ENCODE measurements at places on chromosomes 5 and 9.

GRCh38 chr5:172696171-172696849 lies 55.2 kb downstream of the NEURL1B start:
- no peak for DNase-seq

- no peak for DNase-seq
These were observed 981 bp downstream of the TCOF1 start for GRCh38 chr5:150358261-150359095.

- DNase-seq: no peak
These were observed 76.9 kb upstream of the IL17B start for GRCh38 chr5:149455889-149456409.

DNA sequence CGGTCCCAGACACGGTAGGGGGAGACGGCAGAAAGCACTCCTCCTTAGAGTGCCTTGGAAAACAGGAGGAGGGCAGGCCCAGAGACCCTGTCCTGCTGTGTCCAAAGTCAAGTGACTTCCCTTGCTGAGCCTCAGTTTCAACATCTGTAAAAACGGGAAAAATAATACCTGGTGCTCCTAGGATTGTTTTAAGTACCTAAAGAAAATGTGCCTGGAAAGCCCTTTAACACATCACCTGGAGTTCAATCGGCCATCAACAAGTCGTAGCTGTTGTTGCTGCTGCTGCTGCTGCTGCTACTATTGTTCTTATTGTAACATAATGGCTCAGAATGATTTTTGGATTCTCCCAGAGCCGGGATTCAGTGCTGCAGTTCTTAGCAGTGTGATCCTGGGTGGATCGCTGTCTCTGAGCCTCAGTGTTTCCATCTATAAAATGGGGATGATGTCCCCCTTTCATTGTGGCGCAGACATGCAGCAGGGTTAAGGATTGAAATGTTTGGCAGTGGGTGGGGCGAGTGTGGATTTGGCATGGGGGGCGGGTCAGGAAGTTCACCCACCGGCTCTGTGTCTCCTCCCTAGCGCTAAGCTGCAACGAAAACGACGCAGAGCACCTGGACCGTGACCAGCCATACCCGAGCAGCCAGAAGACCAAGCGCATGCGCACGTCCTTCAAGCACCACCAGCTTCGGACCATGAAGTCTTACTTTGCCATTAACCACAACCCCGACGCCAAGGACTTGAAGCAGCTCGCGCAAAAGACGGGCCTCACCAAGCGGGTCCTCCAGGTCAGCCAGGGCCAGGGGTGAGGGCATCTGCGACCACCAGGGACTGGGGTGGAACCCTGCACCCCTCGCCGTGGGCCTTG lies 9.2 kb downstream of the LHX2 start:
- DNase-seq: no peak

GRCh38 chr5:170439223-170439943 lies 50.2 kb upstream of the KCNMB1 start:
- DNase-seq: no peak

GRCh38 chr9:93305497-93306020 lies 121.6 kb downstream of the WNK2 start:
- DNase-seq: no peak

GRCh38 chr5:16934677-16935153 lies 1.4 kb downstream of the MYO10 start:
- no peak for DNase-seq

- no peak for DNase-seq
These were observed 21.7 kb upstream of the SYNPO start for GRCh38 chr5:150618588-150619281.

DNA sequence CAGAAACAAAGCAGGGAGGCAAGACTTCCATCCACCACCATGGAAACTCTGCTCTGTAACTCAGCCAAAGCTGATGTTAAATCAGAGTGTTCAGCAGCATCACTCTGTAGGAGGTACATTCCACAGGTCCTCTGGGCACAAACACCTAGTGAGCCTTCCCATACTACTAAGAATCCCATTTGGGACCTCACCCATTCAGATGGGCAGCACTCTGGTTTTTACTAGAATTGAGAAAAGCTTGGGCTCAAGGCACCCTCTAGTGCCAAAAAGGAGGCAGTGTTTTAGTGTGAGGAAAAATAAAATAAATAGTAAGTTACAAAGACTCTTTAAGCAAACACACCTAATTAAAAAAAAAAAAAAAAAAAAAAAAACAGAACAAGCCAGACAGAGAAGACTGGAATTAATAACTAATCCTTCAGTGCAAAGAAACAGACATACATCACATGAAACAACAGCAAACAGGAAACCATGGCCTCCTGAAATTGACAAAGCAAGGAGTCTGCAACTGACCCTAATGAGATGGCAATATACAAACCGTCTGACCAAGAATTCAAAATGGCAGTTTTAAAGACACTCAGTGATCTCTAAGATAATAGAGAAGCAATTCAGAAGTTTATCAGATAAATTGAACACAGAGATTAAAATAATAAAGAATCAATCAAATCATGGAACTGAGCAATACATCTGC lies 159.5 kb downstream of the GNA14 start:
- DNase-seq: no peak

GRCh38 chr9:115808108-115808507 lies 345.5 kb upstream of the PAPPA start:
- DNase-seq: no peak

DNA sequence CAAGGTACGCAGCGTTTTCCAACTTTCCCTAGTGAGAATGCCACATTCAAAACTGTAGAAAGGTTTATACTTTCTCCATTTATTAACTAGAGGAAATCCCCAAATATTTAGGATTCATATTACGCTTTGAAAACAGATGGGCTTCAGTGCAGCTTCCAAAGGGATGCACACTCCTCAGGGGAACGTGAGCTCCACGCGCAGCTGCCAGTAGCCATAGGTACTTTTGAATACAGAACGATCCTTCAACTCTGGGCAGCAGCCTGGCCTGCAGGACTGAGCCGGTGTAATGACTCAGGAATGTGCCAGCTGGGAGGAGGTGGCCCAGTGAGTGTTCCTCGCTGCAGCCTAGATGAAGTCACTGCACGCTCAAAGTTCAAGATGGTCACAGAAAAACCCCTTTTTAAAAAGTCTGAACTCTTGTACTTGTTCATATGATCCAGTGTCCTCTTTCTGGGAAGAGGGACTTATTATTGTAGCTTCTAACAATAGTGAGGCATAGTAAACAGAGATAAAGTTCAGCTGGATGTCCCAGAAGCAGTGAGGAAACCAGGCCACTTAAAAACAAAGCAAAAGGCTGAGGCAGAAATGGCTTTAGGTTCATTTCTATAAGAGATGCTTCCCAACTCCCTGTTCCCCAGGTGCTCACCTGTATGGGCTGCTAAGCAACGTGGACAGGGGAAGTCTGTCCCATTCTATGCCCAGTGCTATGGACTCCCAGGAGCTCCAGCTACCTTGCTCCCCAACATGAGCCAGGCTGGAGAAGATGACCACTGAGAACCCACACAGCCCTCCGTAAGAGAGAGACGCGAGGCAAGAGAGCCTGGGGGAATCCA lies 130.0 kb downstream of the LHFPL2 start:
- no peak for DNase-seq

DNA sequence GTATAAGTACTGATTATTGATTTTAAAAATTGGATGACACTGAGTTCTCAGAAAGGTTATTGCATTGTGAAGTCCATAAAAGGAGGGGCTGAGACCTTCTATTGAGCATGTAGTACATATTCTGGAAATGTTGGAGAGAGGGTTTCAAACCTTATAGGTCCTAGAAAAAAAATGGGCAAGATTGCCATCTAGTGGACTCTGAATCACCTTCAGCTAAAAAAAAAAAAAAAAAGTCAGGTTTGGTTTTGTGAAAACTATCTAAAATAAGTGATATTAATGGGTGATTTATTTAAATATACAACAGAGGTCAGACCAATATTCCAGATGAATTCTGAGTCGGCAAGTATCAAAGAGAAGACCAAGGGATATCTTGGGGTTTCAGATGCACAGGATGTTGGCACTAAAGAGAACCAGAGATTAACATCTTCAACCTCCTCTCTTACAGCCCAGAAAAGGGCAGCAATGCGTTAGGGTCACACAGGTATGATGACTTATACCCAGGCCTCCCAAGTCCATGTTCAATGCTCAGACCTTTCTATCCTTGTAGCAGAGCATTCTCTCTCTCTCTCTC lies 109.8 kb upstream of the NMUR2 start:
- DNase-seq: no peak

GRCh38 chr5:138841531-138841930 lies 33.6 kb downstream of the LRRTM2 start:
- DNase-seq: no peak

GRCh38 chr9:116152390-116152789 lies 1.2 kb upstream of the PAPPA start:
- DNase-seq: no peak

DNA sequence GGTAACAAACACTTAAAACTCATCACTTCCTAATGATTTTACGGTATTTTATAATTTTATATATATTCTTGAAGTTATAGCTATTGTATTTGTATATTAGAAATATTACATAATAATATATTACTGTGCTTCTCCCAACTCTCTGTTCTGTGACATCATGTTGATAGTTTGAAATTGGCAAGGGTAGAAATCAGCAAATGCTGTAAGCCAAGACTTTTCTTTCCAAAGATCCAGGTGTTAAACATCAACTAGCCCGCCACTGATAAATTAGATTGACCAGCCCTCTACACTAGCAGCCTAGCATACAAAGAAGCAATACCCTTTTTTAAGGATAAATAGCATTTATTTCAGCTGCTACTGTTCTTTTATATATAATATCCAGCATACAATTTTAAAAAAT lies 122.9 kb downstream of the PRELID2 start:
- no peak for DNase-seq

DNA sequence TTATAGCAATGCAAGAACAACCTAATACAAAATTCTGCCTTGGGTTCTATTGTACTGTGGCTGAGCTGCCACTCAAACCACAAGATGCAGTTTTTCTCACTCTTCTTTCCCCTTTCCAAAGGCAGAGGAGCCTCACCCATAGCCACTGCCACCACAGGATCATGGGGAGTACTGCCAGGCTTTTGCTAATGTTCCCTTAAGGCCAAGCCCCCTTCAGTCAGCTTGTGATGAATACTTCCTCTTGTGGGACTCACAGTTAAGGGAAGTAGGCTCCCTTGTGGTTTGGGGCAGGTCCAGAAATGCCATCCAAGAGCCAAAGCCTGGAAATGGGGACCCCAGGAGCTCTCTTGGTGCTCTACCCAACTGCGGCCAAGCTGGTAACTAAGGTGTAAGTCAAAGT lies 258.7 kb downstream of the SPATA31D1 start:
- DNase-seq: no peak

DNA sequence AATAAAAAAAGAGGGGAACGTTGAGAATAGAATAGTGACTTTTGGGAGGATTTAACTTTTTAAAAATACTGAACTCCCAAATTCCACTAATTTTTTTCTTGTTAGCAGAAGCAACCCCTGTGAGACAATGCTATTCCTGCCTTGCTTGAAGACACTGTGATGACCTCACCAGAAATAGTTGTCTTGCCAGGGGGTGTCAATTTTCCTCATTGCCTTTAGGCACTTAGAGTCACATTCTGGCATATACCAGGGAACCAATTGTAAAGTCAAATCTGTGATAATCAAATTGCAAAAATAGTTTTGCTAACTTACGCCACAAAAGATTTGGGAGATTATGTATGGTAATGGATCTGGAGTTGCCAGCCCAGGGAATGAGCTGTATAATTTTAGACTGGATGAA lies 42.8 kb upstream of the RPS23 start:
- no peak for DNase-seq

- DNase-seq: no peak
These were observed 60.9 kb downstream of the IL31RA start for GRCh38 chr5:55911784-55912653.

DNA sequence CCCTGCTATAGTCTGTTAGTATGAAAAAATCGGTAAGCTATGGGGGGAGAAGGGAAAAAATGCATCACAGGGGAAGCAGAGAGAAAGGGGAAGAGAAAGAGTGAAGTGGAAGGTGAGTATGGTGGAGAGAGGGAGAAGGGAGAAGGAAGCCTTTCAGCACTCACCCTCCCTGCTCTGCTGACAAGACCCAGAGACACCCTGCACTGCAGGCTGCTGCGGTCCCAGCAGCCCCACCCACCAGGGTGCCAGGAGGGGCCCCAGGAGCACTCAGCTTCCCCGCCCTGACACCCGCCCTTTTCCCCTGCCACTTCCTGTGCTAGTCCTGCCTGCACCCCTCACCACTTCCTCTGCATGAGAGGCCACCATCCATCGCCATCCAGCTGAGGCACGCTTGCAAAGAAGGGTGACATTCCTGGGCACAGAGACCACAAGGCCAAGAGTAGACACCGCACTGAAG lies 12.7 kb downstream of the STK10 start:
- peak; percentile 83 for DNase-seq

GRCh38 chr9:72827950-72828731 lies 124.7 kb downstream of the ALDH1A1 start:
- DNase-seq: no peak

DNA sequence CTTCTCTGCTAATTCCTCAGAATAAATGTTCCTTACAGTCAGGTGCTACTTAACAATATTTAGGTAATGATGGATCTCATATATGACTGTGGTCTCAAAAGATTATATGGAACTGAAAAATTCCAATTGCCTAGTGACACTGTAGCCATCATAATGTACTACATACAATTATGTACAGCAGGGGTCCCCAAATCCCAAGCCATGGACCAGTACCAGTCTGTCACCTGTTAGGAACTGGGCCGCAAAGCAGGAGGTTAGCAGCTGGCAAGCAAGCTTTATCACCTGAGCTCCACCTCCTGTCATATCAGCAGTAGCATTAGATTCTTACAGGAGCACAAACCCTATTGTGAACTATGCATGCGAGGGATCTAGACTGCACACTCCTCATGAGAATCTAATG lies 69.6 kb downstream of the NR2F1-AS1 start:
- DNase-seq: no peak

DNA sequence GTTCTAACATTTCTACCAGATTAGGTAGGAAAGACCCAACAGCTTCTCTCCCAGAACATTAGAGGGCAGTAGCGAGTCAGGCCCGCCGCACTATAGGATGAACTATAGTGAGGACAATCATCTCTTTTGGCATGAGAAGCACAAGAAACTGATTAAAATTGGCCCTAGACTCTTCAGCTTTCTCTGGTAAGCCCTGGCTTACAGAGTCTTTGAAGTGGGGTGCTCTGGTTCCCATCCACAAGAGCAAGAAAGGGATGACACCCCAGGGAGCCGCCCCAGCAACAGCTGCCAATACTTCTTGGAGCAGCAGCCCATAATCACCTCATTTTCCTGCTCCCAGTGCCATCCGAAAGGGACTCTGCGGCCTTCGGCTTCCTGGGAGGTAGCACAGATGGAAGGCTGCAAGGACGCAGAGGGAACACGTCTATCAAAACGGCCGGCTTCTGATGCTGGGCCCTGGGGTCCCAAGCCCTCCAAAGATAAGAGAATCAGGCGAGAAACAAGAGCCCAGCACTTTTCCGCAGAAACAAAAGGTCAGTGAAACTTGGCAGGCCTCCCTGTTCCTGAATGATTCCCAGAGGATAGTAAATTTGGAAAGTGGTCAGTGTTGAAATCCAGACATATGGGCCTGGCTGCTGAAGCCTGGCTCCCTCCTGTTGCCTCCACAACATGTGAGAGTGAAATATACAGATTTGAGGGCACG lies 69.3 kb downstream of the HSD17B3 start:
- no peak for DNase-seq
